ENCODE measurements at places on chromosomes 6 and 20.

- no peak for DNase-seq
These were observed 21.3 kb downstream of the LMBRD1 start for GRCh38 chr6:69775585-69775849.

DNA sequence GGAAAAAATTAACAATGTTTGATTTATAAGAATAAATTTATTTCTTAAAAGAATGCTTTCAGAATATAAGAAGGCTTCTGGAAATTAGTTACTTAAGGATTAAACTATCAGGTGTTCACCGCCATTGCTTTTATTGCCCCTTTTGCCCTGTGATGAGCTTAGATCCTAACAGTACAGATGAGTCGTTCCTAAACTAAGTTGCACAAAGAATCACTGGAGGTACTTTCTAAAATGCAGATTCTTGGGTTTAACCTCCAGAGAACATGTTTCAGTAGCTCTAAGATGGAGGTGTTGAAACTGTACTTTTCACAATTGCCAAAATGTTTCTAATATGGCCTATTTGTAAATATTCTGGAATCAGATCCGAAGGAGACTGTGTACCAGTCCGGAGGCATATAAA, 211.9 kb downstream of the GMDS start:
- DNase-seq, result no peak

GRCh38 chr20:5766085-5766764, 16.0 kb downstream of the SHLD1 start:
- DNase-seq, result no peak

GRCh38 chr6:46990031-46990644, 52.0 kb downstream of the ADGRF1 start:
- DNase-seq, result no peak

GRCh38 chr6:126064748-126065401, 78.5 kb downstream of the TRMT11 start:
- DNase-seq, result no peak

- DNase-seq, result no peak
These were observed 9.2 kb downstream of the KCNG1 start for GRCh38 chr20:51013577-51014330.

- DNase-seq, result no peak
These were observed 429.7 kb upstream of the MMS22L start for GRCh38 chr6:97712751-97713150.

DNA sequence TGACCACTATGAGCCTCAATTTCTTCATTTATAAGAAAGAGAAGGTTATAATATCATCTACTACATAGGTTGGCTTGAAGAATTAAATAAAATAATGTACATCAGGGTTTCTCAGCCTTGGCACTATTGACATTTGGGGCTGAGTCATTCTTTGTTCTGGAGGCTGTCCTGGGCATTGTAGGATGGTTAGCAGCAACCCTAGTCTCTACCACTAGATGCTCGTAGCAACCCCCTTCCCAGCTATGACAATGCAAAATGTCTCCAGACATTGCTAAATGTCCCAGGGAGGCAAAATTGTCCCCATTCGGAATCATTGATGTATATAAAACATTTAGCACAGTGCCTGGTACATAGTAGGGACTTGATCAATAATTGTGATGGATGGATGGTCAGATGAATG, 152.1 kb downstream of the KHDC1L start:
- no peak for DNase-seq

- no peak for DNase-seq
These were observed 233.5 kb upstream of the KHDRBS2 start for GRCh38 chr6:62519574-62519973.

DNA sequence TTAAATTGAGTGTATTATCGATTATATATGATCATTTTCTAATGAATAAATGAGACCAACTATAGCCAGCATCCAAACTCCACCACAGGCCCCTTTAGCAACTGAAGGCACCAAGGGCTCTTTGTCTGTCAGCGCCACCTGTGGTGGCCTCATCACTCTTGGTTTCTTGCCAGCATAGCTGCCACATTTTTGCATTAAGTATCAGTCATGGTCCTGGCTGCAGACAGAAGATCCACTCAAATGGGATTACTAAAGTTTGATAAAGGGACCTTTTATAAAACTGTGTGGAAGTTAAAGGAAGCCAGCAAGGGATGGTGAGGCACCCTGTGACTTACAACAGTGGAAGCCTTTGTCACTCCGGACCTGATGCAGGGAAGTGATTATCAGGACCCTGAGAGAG, 162.9 kb downstream of the C6orf118 start:
- no peak for DNase-seq

- DNase-seq, result no peak
These were observed 4.8 kb upstream of the SRSF12 start for GRCh38 chr6:89122625-89123024.

DNA sequence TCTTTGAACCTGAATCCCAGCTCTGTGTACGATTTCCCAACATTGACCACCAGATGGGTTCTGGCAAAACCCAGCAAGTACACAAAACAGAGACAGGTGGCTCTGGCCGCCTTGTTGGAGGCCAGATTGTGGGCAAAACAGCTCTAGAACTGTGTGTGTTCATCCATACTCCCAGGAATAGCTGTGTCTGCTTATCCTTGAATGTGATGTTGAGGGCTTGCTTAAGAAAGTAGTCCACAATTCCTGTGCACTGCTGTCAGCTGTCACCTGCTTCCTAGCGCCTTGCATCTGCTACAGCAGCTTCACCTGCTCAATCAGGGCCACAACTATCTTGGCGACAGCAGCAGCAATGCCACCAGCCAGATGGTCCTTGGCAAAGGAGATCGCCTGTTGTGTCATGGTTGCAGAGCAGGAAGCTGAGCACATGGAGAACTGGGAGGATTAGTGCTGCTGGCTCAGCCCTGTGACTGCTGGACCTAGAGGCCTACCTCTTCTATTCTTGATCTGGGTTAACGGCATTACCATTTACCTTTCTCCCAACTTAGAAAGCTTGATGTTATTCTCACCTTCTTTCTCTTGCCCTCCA, 3.7 kb upstream of the SMAP1 start:
- DNase-seq, result no peak

GRCh38 chr6:142187209-142187608, 40.1 kb downstream of the VTA1 start:
- no peak for DNase-seq

- DNase-seq, result no peak
These were observed 10.7 kb downstream of the MSH5 start for GRCh38 chr6:31750411-31751022.

DNA sequence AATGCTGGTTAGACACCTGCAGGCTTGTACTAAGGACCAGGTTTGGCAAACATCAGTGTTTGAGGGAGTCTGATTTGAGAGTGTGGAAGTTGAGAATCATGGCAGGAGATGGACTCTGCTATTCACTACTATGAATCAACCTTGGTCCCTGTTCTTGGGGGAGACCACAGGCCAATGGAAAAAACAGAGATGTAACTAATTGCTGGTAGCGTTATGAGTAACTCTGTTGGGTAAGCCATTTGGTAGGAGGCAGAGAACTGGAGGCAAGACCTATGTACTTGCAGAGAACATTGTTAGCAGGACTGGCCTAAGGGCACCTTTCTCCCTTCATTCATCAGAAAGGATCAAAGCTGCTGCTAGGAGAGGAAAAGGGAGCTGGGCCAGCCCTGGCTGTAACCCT, 8.3 kb upstream of the WFDC2 start:
- DNase-seq, result no peak

- DNase-seq, result no peak
These were observed 175.0 kb upstream of the PRDM1 start for GRCh38 chr6:105911106-105911629.

- DNase-seq, result no peak
These were observed 69.5 kb upstream of the FOXQ1 start for GRCh38 chr6:1242446-1242845.

GRCh38 chr20:38957235-38957876, 4.8 kb upstream of the DHX35 start:
- DNase-seq, result no peak

- no peak for DNase-seq
These were observed 200.9 kb downstream of the BACH2 start for GRCh38 chr6:90095788-90096187.

DNA sequence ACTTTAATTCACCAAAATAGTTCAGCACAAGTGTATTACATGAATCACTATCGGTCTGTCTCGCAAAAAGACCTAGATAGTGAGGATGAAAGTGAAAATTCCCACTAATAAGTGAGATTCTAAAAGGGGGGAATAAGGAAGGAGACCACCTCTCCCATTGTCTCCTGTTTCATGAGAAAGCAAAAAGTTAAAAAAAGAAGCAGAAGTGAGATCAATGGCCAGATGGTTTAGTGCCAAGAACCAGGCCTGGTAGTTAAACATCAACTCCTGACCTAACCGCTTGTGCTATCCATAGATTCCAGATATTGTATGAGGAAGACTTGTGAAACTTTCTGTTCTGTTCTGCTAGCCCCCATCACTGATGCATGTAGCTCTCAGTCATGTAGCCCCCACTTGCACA, 293.0 kb downstream of the RNGTT start:
- DNase-seq, result no peak

GRCh38 chr6:152309006-152309405, 328.2 kb downstream of the SYNE1 start:
- DNase-seq, result no peak

DNA sequence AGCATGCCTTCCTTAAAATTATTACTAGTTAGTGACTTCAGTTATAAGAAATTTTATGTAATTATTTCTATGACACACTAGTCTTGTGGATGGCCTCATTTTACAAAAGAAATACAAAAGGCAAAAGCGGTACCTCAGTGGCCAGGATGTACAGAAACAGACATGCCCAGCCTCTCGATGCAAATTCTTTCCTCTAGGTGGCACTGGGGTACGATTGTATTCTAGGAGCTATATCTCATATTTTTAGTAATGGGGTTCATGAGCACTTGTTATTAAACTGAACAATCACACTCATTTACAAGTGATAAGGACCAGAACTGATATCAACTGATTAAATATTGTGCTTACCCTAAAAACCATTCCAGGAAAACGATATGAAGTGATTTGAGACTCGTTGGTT, 59.8 kb downstream of the SOD2 start:
- DNase-seq, result no peak

- no peak for DNase-seq
These were observed 236.0 kb downstream of the ADGRG6 start for GRCh38 chr6:142537612-142538478.

- no peak for DNase-seq
These were observed 200.9 kb downstream of the CLIC5 start for GRCh38 chr6:45814772-45815171.

GRCh38 chr20:19785173-19785982, 27.3 kb downstream of the RIN2 start:
- no peak for DNase-seq

- no peak for DNase-seq
These were observed 81.3 kb downstream of the AFDN start for GRCh38 chr6:167907837-167908681.

DNA sequence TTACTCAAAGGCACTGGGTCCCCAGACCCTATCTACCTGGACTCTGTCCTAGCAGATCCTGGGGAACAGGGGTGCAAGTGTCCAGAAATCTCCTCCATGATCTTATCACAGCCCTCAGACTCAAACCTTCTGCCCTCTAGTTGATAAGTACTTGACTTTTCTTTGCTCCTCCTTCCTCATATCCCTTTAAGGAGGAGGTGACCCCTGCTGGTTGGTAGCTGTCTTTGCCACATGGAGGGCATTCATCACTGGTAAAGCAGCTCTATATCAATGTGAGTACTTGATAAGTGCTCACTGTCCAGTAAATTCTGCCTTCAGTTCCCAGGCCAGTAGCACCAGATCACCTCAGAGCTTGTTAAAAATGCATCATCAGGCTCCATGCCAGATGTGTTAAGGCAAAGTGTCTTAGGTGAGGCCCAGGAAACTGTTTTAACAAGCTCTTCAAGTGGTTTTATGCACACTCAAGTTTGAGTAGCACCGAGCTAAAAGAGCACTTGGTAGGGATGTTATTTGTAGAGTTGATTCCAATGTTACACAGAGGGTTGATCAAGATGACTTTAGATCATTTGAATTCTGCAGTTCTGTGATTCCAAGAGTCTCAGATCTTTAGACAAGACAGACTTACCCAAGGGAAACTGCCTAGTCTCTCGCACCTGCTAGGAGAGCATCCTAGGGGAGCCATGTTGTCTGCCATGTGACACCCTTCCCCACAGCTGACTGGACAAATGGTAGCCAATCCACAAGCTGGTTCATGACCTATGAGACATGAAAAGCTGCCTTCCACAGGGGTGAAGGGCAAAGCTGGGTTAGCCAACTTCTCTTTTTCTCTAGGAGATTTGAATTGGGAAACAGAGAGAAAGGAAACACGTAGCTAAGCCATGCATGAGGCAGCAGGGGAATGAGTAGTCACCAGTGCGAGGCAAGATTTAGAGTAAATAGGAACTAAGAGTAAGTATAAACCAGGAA, 18.6 kb downstream of the TREML2 start:
- peak; percentile 26 for DNase-seq

DNA sequence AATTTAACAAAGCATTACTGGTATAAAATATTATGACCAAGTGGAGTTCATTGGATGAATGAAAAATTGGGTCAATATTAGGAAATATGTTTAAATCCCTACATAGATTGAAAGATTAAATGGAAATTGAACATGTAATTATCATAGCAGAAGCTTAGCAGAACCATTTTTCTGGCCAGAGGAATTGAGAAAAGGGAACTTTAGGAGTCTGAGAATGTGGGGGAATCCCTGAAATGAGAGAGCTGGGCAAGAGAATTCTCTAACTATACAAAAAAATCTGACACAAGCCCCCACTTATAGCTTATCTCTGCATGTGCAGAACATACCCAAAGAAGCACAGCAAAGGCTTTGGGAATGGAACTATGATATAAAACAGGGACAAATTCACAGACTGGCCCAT, 67.4 kb upstream of the ARHGAP18 start:
- no peak for DNase-seq

- DNase-seq, result no peak
These were observed 53.3 kb upstream of the KLHL31 start for GRCh38 chr6:53718597-53719460.

- DNase-seq, result no peak
These were observed 85.7 kb downstream of the NFATC2 start for GRCh38 chr20:51456511-51457509.

GRCh38 chr6:104685871-104686549, 173.7 kb downstream of the HACE1 start:
- no peak for DNase-seq

DNA sequence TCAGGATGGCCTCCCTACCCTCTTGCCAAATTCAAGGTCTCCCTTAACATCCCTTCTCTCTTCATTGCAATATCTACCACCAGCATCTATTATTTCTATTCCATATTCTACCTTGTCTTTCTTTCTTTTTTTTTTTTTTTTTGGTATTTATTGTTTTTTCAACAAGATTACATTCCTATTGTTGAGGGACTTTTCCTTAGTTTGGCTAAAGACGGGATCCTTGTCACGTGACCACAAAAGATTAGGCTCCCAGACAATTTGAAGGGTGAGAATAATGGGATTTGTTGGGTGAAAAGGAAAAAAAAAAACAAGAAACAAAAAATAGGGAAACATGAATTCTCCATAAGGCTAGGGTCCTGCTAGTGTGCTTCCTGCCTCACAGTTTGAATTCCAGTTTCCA, 124.3 kb upstream of the MCHR2 start:
- no peak for DNase-seq

DNA sequence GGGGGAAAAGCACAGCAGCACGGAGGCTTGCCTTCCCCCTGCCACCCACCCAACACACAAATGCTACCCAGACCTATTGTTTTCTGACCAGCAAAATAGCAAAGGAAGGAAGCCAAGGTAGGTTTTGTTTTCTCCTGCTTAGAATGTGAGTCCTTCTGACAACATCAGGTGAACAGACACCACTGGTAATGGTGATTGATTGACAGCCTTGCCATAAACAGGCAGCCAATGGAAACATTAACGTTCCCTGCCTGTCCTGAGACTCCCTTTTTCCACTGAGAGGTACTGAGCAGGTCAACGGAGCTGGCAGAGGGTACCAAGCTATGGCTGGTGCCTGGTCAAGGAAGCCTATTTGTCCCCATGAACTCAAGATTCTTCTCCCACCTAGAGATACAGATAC, 234.4 kb downstream of the ADGB start:
- DNase-seq, result no peak

Data from activated CD4-positive, CD25-positive, alpha-beta regulatory T cell treated with anti-CD3 and anti-CD28 coated beads, Interleukin-2, amount 50 U/mL, for 16 hours (primary cell).